ENCODE measurements at places on chromosomes 7 and 10. TPM values are rescaled to one million over a fixed set of nuclear protein-coding genes. Genes with fewer than 3 reads are reported as not detected.

DNA sequence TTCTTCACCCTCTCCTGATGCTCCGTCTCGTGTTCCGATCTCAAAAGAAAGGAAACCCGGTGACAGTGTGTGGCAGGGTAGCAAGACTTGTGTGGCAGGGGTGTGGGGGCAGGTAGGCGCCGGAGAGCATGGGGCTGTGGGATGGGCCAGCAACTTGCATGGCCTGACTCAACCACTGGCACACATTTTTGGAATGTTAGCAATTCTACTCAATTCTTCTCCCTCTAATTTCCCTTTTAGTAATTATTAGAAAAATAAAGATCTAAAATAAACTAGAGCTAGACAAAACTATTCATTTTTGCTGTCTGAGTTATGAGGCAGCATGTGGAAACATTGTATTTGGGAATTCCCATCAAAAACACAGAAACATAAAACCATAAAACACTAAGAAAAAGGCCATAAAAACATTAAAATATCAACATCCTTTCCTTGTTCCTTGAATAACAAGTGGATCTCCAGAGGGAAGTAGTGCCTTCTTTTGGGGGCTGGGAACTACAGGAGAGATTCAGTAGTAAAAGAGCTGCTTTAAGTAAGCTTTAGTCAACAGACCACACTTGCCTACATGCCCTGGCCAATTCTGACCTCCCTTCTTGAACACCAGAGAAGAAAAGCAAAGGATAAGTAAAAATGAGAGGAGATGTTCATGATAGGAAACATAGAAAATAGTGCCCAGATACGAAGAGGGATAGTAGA, 21.8 kb downstream of the SEMA3C start:
- no peak for DNase-seq

GRCh38 chr10:58641095-58641531, 128.4 kb downstream of the BICC1 start:
- no peak for DNase-seq

- no peak for DNase-seq
Measured at GRCh38 chr10:36455526-36456133, 669.8 kb upstream of the ANKRD30A start.

GRCh38 chr7:86600506-86601290, 43.0 kb upstream of the GRM3 start:
- no peak for DNase-seq

GRCh38 chr10:14409247-14409646, 78.5 kb upstream of the FRMD4A start:
- no peak for DNase-seq

DNA sequence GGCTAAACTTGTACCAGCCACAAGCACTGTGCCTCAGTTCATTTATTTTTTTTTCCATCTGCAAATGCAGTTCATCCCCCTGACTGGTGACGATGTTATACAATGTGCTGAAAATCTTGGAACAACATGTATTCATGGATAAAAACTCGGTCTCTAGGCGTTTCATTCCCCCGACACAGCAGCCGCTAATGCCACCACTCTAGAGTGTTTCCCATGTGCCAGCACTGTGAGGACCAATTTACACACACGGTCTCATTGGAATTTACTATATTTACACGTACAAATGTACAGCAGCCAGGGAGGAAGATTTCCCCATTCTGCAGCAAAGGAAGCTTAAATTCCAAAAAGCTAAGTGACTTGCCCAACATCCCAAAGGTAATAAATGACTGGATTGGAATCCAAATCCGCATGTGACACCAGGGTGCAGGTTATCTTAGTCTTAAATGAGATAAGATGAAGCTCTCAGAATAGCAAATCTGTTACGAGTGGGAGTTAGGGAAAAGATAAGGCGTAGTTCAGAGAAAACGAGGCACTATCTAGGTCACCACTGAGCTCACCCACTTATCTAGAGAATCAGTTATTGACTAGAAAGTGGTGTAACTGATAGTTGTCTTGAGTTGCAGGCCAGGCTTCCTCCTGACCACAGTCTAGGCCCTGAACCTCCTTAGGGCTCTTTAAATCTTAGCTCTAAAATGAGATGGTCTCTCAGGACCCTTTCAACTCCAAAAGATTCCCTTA, 36.7 kb downstream of the FAM107B start:
- DNase-seq, result no peak

DNA sequence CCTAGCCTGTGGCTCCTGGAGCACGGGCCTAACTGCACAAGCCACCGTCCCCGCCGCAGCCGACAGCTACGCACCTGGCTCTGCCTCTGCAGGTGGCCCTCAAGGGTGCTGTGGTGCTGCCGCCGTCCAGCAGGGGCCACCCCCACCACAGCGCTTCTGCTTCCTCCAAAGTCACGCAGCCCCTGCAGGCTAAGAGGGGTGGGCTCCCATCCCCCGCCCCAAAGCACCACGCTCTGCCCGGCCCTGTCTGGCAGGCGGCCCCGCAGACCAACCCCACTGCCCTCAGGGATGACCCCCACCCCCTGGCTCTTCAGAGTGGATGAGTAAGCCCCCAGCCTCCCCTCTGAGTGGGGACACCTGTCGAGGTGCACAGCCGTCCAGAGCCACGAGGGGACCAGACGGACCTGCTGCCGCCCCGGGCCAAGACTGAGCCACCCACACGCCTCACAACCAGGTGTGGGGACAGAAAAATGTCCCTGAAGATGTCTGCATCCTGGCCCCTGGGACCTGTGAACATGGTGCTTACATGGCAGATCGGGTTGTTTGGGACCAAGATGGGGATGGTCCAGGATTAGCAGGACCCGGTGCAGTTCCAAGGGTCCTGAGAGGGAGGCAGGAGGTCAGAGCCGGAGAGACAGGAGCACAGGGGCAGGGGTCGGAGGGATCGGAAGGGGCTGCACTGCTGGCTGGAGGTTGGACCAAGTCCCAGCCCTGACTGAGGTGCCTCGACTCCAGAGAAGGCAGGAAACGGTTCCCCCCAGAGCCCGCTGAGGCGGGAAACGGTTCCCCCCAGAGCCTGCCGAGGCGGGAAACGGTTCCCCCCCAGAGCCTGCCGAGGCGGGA, 9.0 kb upstream of the ADAP1 start:
- no peak for DNase-seq

DNA sequence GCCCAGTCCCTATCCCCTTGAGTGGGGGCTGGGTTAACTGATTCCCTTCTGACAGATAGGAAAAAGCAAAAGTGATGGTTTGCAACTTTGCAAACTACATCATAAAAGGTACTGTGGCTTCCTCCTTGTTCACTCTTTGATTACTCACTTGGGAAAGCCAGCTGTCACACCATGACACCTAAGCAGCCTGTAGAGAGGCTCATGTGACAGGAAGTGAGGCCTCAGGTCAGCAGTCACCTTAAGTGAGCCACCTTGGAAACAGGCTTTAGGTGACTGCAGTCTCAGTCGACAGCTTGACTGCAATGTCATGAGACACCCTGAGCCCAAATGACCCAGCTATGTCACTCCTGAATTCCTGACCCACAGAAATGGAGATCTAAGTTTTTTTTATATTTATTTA, 4.3 kb upstream of the CHCHD2 start:
- DNase-seq, result no peak

- no peak for DNase-seq
Measured at GRCh38 chr7:108109221-108109908, 20.8 kb downstream of the LAMB4 start.

DNA sequence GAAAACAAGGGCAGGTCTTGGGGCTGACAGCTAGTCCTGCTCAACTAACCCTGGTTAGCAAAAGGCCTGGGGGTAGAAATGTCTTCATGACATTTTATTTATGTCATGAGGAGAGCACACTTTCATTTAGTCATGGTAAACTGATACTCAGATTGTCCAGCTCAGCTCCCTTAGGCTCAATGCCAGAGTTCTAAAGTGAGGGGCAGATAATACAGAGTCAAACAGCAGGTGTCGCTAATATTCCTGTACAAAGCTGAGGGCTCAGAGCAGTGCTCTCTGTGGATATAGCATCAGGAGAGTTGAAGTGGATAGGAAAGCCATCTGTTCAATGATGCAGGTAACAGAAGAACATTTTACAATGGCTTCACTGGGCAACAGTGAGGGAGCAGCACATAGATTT, 26.8 kb upstream of the CALCR start:
- no peak for DNase-seq

- no peak for DNase-seq
Measured at GRCh38 chr7:125396466-125397151, 467.0 kb upstream of the POT1 start.

- DNase-seq, result no peak
Measured at GRCh38 chr7:3520206-3520605, 219.2 kb downstream of the SDK1 start.

DNA sequence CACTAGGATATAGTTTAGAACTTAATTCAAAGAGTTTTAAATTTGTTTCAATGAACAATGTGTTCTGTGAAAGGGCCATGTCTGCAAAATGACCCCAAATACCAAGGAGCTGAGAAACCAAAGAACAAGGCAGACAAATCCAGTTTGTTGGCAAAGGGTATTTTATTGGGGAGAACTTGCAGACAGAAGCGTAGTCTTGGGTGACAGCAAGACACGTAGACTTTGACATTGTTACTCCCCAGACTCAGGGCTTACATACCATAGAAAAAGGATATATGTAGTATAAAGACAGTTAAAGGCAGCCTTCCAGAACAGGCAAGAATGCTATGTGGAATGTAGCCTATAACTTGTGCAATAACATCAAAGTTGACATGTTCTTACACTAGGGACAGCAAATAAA, 95.0 kb upstream of the TAS2R16 start:
- no peak for DNase-seq

- DNase-seq, result no peak
Measured at GRCh38 chr10:31383810-31384588, 65.0 kb downstream of the ZEB1 start.

- DNase-seq, result no peak
Measured at GRCh38 chr7:121697731-121698316, 175.1 kb upstream of the PTPRZ1 start.

DNA sequence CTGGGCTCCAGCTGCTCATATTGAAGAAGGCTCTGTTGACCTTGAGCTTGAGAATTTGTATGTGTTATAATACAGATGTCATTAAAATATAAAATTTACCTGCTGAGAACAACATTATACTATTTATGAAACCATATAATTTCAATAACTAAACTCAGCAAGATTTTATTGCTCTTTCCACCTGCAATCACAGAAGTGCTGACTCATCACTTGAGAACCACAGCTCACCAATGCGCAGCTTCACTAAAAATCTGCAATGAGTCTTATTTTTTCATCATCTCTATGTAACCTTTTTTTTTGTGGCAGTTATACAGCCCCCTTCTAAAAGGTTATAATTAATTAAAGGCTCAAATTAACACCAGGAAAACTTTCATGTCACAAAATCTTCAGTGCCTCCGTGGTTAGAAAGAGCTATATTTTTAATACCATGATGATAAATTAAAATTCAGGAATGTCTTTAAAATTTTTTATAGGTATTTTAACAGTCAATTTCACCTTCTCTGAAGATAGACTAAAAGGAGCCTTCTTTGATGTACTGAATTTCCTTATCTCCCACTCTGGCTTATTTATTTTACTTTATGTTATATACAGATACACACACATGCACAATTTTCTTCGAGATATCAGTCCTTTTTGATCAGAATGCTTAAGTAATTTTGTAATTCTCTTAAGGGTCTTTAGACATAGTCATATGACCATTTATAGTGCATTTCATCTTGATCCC, 102.7 kb downstream of the EVX1 start:
- no peak for DNase-seq

DNA sequence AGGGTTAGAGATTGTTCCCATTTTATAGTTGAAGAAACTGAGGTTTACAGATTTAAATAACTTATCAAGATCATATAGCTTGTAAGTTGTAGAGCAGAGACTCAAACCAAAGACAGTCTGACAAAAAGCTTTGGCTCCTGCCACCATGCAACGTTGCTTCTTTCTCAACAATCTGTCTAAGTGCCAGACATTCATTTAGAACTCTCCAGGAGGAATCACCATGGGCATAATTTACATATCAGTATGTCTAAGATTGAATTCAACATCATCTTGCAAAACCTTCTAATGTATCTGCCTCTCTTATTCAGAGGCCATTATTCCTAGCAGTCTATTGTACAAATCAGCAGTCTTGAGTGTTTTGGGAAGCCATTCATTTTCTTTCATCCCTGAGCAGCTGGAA, 163.5 kb upstream of the PLXDC2 start:
- DNase-seq, result no peak

DNA sequence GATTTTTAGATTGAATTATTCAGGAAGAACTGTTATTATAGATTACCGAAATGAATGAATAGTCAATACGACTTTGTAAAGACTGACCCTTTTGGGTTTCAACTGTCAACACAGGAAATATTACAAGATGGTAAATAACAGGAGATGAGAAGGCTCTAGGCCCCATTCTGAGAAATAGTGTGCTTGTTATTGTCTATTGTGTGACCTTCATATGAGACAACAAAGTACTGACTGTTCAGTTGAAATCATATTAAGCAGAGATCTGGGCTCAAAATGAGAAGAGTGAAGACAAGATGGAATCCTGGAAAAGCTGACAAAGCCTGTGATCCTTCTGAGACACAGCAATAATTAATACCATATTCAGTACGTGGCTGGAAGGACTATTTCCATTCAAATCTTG, 503.8 kb downstream of the INHBA start:
- no peak for DNase-seq

DNA sequence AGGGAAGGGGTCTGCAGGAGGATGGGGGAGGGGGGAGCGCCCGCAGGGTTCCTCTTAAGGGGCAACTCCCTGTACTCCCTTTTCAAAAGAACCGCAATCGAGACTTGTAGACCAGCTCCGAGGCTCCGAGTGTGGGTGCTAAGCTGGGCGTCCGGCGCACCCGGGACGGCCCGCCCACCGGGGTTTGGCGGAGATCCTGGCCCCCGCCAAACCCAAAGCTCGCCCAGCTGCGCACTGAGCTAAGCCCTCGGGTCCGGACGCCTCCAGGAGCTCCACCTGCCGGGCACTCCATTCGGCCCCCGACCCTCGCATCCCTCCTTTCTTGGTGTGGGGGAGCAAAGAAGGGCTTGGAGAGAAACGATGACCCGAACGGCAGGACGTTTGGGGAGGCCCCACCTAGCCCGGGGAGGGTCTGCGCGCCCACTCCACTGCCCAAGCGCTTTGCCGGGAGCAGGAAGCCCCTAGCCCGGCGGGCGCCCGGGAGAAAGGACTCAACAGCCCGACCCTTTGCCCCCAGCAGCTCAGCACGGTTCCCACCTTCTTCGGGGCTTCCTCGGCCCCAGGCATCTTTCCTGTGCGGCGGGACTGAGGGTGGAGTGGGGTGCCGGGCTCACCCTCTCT, 651 bp downstream of the AFAP1L2 start:
- DNase-seq, result no peak

DNA sequence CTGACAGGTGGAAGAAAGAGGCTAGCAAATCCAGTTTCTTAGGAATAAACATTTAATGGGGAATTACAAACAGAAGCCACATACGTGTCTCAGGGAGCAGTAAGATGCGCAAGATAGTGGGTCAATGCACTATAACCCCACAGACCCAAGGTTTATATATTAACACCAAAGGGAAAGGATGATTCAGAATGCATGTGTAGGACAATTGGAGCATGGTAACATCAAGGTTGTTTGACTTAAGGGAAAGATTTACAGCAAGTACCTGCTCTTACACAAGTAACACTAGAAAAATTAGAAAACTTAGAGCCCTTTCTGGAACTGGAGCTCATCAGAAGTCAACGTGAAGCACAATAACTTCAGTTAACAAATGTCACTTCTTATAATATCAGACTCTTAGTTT, 161.1 kb upstream of the ZWINT start:
- DNase-seq, result no peak

Gene CALHM1
- not detected for total RNA-seq

Gene ZNF316
- total RNA-seq, result 27.7 TPM

Gene PHKG1
- total RNA-seq, result 2.8 TPM

Gene GRM3
- total RNA-seq, result not detected

Gene SPDYE8
- not detected for total RNA-seq

Gene CALHM3
- not detected for total RNA-seq

Gene PRSS37
- not detected for total RNA-seq

Gene BTBD16
- not detected for total RNA-seq

Gene SPDYE9
- total RNA-seq, result not detected

Gene TBATA
- not detected for total RNA-seq

Gene ARHGEF35
- total RNA-seq, result 7.2 TPM
